NCI-H187 treated with DMSO at 0.1 percent for 48 hours (cell line): ENCODE measurements at places on chromosomes 2 and 18.

DNA sequence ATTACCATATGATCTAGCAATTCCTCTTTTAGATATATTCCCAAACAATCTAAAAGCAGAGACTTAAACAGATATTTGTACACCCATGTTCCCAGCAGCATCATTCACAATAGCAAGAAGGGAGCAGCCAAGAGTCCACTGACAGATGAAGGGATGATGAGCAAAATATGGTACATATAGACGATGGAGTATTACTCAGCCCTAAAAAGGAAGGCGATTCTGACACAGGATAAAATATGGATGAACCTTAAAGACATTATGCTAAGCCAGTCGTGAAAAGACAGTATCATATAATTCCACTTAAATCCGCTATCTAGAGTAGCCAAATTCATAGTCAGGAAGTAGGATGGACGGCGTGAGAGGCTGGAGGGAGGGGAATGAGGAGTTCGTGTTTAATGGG lies 20.4 kb downstream of the HS6ST1 start:
- no peak for DNase-seq

GRCh38 chr2:218582076-218582475 lies 13.4 kb downstream of the CNOT9 start:
- DNase-seq, result no peak

DNA sequence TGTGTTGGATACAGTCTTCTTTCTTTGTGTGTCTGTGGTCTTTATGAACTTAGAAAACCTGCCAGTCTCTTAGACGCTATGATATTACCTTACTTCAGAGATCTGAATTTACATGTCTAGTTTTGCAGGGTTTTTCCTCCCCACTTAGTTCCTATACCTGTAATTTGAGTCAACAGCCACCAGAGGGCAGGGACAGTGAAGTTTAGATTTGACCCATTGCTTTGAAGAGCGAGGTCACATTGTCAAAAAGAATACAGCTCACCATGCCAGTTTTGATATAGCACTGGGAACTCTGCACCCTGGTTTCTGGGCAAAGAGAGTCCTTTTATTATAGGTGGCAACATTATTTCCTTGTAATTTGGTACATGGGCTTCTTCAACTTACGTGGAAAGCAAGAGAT lies 102.3 kb downstream of the MAPK4 start:
- peak; percentile 8 for DNase-seq

GRCh38 chr2:113169002-113169530 lies 4.7 kb upstream of the PSD4 start:
- DNase-seq, result no peak

- DNase-seq, result no peak
Measured at GRCh38 chr18:23668731-23669130, 6.0 kb upstream of the ANKRD29 start.

GRCh38 chr2:217981084-217981730 lies 21.6 kb downstream of the TNS1 start:
- DNase-seq, result no peak

GRCh38 chr2:230824406-230824978 lies 40.2 kb upstream of the ITM2C start:
- DNase-seq, result peak; percentile 17

GRCh38 chr18:51149670-51150069 lies 47.8 kb downstream of the MEX3C start:
- DNase-seq, result no peak

DNA sequence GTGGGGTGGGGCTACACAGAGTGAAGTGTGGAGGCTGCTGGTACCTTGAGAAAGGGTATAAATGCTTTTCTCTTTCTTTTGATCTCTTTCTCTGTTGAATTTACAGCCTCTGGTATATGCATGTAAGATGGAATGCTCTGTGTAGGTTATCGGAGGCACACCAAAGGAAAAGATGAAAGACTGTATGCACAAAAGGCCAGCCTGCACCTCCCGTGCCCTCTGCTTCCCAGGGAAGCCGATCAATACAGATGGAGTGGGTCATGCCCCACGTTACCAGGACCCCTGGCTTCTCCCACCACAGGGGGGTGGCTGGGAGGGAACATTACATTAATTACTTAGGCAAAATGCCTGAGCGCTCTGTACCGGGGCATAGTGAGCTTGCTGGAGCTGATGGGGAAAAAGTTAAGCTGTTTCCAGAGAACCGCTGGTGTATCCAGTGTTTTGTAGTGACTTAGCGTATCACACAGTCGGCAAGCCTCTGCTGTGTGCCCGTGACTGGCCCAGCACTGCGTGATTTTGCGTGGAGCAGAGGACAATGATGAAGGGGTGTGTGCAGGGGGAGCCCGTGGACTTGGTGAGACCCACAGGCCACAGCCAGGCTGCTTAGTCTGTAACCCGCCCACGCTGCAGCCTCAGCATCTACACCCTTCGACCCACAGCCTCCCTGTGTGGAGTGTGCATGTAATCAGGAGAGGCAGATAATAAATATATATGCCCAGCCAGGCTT lies 8.0 kb downstream of the ALLC start:
- DNase-seq, result no peak

GRCh38 chr2:166343467-166343866 lies 32.3 kb downstream of the SCN9A start:
- peak; percentile 11 for DNase-seq

- no peak for DNase-seq
Measured at GRCh38 chr2:10764896-10765295, 43.5 kb downstream of the ATP6V1C2 start.

GRCh38 chr2:227817850-227818674 lies 4.4 kb downstream of the CCL20 start:
- DNase-seq, result no peak

- no peak for DNase-seq
Measured at GRCh38 chr2:207188626-207189419, 23.1 kb upstream of the KLF7 start.

GRCh38 chr2:15169326-15170069 lies 391.6 kb downstream of the NBAS start:
- DNase-seq, result no peak

DNA sequence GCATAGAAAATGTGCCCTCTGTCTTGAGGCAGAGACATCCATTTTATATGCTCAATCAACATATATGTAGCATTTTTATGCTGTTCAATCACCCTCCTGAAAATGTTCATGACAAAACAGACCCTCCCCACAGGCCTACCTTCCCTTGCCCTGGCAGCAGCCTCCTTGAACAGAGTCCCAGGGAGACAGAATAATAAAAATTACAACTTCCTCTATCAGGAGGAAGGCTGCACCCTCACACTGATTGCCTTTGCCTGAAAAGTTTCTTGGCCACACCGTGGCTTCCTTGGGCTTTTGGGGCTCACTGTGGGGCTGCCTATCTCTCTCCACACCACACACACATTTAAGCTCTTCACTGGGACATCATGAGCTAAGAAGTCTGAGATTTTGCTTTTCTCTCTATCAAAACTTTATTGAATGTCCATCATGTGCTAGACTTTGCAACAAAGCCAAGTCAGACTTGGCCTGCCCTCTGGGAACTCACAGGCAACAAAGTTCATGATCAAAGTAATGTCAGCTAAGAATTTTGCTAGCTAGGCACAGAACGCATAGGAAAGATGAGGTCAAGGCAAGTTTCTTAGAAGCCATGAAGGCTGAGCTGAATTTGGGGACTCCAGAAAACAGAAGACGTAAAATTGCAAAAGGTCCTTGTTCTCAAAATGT lies 101.6 kb downstream of the BCL2L11 start:
- DNase-seq, result no peak

DNA sequence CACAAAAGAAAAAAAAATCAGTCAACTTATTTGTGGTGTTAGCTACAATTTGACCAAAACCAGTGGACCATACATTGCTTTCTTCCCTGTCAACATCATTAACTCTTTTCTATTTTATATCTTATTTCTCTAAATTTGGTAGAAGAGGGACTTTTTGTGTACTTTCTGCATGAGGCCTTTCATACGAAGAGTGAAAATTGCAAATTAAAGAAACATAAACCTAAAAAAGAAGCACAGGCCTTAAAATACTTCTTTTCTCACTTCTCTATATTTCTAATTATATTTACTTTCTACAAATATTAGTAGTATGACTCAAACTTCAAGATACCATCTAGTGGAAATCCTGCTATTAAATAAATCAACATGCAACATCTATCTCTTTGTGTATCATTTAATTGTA lies 1073.4 kb upstream of the ZEB2 start:
- no peak for DNase-seq

- no peak for DNase-seq
Measured at GRCh38 chr2:96884299-96885094, 14.6 kb upstream of the SEMA4C start.

- DNase-seq, result no peak
Measured at GRCh38 chr2:160362541-160362940, 131.1 kb downstream of the RBMS1 start.

DNA sequence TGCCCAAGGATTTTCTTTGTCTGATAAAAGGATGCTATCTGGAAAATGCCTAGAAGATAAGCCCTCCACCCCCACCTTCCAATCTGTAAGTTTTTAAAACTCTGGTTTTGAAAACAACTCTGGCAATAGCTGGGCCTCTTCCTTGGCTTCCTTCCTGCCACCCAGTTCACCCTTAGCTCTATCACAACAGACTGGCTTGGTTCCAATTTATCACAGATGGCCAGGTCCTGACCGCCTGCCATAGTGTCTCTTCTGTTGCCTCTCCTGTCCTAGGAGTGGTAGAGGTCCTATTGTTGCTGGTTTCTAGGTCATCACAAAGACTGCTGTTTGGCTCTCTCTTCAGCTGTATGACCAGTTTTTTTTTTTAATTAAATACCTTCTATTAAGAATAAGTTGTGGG lies 1727.9 kb upstream of the SLC39A10 start:
- no peak for DNase-seq

DNA sequence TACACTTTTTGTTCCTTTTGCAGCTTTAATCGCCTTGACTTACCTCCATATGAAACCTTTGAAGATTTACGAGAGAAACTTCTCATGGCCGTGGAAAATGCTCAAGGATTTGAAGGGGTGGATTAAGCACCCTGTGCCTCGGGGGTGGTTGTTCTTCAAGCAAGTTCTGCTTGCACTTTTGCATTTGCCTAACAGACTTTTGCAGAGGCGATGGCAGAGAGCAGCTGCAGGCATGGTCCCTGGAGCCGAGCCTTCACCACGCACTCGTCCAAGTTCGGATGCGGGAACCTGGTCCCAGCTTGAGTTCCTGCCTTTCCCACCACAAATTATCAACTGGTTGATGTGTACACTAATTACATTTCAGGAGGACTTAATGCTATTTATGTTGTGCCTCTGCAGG lies 232.7 kb downstream of the ALPK2 start:
- DNase-seq, result no peak

- no peak for DNase-seq
Measured at GRCh38 chr2:113979191-113980128, 89.6 kb downstream of the ACTR3 start.

- DNase-seq, result no peak
Measured at GRCh38 chr2:107202962-107203591, 317.1 kb upstream of the ST6GAL2 start.

- DNase-seq, result no peak
Measured at GRCh38 chr2:71666094-71666474, 212.7 kb downstream of the DYSF start.

GRCh38 chr2:223488814-223489213 lies 113.3 kb downstream of the SCG2 start:
- no peak for DNase-seq

DNA sequence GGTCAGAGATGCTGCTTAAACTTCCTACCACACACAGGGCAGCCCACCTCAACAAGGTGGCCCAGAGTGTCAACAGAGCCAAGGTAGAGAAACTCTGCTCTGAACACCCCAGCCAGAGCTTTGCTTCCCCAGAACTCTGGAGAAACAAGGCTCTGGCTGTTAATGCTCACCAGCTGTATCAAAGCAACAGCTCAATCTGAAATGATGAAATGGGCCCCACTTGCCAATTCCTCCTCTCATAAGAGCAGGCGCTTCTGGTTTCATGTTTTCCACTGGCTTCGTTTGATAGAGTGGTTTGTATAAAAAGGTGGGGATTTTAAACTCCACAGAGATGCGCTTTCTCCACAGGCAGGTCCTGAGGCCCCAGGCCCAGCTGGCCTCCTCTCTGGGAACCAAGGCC lies 60.9 kb upstream of the TFCP2L1 start:
- DNase-seq, result no peak

GRCh38 chr2:217331523-217332416 lies 471.9 kb upstream of the TNP1 start:
- no peak for DNase-seq

DNA sequence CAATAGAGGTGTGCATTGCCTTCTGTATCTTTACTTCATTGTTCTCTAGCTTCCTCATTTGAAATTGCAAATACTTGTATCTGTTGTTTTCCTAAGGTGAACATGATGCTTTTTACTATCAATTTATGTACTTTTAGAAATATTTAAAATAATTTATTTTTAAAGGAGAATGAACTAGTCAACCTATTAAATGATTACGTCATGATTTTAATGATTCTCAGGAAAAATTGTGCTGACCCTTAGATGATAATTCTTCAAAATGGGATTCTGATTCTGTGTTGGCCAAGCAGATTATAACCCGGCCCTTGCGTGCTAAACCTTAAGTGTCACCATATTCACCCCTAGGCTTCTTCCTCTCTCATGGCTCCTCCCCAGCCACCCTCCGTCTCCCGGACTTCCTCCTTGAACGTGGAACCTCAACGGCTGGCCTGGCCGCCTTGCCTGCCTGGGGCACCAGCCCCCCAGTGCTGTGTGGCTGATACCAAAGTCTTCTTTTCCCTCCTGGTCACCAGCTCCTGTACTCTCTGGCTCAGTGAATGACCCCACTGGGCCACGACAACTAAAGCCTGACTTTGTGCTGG lies 292.0 kb downstream of the GBX2 start:
- no peak for DNase-seq

DNA sequence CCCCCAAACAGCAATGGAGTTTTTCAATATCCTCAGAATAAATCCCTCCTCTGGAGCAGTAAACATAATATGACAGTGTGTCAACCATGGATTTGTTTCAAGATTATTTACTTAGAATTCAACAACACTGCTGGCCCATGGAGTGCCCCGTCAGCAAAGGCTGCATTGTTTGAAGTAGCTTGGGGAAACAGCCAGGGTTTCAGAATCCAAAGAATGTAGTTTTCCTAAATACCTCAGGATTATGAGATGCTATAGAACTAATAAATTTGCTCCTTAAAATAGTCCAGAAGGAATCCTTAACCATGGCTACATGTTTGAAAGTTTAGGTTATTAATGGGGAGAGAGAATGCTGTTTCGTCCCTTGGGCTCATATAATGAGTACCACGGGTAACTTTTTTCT lies 13.1 kb upstream of the CETN1 start:
- no peak for DNase-seq

DNA sequence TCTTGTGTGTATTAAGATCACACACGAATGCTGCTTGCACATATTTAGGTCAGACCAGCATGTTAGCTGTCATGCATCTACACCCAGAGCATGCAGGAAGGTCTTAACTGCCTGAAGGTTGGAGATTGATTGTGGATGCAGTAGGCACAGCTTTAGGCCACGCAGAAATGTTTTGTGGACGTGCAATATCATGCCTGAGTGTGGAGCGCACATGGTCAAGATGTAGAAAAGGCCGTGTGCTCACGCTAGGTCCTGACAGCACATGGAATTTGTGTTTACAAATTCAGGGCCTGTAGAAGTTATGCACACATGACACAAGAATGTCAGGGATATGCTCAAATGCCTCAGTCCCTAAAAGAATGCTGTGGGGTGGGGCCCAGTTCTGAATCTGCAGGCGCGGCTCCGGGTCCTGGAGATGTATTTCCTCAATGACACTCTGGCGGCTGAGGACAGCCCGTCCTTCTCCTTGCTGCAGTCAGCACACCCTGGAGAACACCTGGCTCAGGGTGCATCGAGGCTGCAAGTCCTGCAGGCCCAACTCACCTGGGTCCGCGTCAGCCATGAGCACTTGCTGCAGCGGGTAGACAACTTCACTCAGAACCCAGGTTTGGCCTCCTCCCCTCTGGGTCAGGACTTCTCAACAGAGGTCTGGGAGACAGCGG lies 27.9 kb downstream of the MARCO start:
- no peak for DNase-seq

- DNase-seq, result no peak
Measured at GRCh38 chr2:37396890-37397565, 52.6 kb downstream of the QPCT start.
